Activated CD4-positive, CD25-positive, alpha-beta regulatory T cell treated with anti-CD3 and anti-CD28 coated beads, Interleukin-2, amount 50 U/mL, for 16 hours (primary cell): ENCODE measurements at places on chromosomes 3 and 15.

DNA sequence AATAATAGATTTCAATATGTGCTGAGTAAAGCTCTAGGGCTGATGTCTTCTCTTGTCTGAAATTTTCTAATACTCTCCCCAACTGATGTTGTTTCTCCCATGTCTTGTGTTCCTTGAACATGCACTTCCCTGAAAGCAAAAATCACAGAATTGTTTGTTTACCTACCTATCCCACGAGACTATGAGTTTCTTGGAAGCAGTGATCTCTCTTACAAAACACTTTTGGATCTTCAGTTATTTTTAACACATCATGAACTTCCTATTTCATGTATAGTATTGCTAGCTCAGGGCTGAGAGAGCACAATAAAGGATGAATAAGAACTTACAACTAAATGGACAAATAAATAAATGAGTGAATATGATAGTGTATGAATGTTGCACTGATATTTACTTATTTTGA is 365.0 kb downstream of the ROBO2 start:
- no peak for DNase-seq

- DNase-seq: no peak
Observed at GRCh38 chr3:179512378-179512777, 50.3 kb upstream of the ACTL6A start.

GRCh38 chr3:105653166-105653565 is 215.6 kb downstream of the CBLB start:
- DNase-seq: no peak

DNA sequence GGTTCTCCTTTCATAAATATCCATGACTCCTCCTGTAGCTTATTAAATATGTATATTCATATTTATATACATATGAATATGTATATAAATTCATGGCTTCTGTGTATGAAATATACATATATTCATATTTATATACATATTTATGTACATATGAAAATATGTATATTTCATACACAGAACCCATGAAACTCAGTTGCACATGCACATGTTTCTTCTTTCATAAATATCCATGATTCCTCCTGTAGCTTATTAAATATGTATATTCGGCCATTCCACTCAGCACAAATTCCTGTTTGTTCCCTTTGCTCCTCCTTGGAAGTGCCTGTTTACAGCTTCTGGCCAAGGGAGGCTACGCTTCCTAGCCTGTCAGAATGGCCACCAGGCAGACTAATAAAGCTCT is 221.6 kb downstream of the IL5RA start:
- DNase-seq: no peak

DNA sequence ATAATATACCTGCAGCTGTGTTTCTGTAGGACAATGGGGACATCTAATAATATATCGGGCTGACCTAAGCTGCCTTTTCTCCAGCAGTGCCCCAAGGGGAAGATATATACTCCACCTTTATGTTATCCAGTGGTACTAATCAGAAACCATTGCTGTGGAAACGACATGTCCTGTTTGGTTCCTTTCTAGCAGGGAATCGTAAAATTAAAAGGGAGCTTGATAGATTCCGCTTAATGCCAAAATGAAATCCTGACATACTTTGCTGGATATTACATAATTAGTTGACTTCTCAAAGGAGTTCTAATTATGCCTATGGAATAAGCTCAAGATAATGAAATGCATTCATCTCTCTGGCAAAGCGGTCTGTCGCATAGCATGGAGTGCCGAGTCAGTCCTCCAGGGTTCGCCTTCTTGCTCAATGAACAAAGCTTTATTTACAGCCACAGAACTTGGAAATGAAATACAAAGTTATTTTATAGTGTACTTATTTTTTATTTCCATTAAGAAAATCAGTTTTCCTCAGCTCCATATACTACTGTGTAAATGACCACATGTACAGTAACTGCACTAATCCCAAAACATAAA is 262.8 kb downstream of the LRTM1 start:
- no peak for DNase-seq
